ENCODE measurements at places on chromosomes 7 and 10. TPM values are rescaled to one million over a fixed set of nuclear protein-coding genes. Genes with fewer than 3 reads are reported as not detected.
A peak's percentile ranks its signal among the peaks of the same experiment; 100 is the strongest.

DNA sequence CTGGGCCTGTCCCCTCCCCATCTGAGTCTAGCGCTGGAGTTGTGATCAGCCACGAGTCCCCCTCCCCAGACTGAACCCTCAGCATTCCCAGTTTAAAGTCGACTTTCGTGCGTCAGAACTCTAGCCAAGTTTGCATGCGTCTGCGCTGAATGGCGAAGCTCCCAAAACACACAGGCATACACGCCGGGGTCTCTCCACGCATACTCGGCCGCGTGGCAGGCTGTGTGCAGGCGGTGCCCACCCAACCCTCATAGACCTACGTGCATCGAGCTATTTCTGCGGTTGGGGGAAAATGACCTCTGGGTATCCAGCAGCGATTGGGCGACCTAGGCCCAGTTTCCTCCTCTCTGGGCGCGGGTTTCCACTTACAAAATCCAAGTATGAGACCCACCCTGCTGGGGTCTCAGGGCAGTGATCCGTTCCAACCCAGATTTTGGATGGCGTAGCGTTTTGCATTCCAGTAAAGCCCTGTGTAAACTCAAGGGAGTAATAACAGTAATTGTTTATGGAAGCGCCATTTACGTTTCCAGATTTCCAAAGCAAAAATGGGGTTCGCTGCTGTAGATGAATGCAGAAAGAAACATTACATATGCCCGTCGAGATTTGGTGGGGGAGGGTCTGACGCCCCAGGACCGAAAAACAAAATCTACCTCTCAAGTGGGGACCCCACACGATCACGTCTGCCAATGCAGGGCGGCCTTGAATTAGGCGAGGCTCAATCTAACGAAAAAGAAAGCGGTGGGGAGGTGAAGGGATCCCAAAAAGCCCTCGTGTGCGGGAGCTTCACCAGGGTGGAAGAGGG is 2.0 kb upstream of the HMX3 start:
- H3K4me1 ChIP-seq = no peaks in the 10 kb centered on the region
- no peak for DNase-seq
- H3K4me3 ChIP-seq = peak overlapping the region; percentile 55
- H3K27ac ChIP-seq = no peak overlapping the region
- no peaks in the 10 kb centered on the region for H3K36me3 ChIP-seq

The KCNIP2 gene
- total RNA-seq = 2.6 TPM

The SEMA3C gene
- total RNA-seq = 1.4 TPM

DNA sequence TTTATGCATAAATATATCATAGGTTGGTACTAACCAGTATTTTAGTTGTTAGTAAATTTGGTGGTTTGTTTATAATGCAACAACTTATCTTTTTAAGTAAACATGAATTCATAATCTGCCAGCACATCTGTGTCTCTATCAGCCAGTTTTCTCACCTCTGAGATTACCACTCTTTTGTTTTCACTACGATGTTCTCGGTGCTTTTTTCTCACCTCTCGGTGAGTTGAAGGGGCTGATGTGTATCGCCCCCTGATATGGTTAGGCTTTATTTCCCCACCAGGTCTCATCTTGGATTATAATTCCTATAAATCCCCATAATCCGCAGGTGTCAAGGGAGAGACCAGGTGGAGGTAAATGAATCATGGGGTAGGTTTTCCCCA is 114.1 kb downstream of the CAMK1D start:
- H3K27me3 ChIP-seq = no peaks in the 10 kb centered on the region
- no peak overlapping the region for H3K27ac ChIP-seq
- H3K36me3 ChIP-seq = no peaks in the 10 kb centered on the region
- H3K4me1 ChIP-seq = no peaks in the 10 kb centered on the region
- H3K4me3 ChIP-seq = no peak overlapping the region
- no peak for DNase-seq

GRCh38 chr7:136726460-136726859 is 142.0 kb upstream of the CHRM2 start:
- no peak overlapping the region for H3K27ac ChIP-seq
- H3K4me1 ChIP-seq = no peaks in the 10 kb centered on the region
- no peaks in the 10 kb centered on the region for H3K36me3 ChIP-seq
- H3K4me3 ChIP-seq = no peak overlapping the region
- no peak for DNase-seq

The SMKR1 gene
- total RNA-seq = 0.35 TPM

The CISD1 gene
- 42.0 TPM for total RNA-seq

The TMEM178B gene
- total RNA-seq = 11.3 TPM

The RSBN1L gene
- 20.7 TPM for total RNA-seq

DNA sequence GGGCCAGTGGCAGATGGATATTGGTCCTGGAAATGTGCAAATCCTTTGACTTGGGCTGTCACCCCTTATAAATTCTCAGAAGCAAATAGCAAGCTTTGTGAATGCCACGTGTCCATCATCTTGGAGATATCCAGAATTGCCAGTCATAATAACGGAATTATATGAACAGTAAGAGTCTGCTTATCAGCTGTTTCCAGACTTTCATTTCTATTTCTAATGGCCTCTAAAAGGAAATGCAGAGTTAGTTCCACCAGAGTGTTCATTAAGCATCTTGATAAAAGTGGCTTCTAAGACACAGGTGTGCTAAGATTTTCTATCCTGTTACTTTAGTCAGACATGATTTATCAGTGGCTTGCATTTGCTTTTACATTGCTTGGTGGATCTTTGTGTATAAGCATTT is 87.4 kb downstream of the RAMP3 start:
- no peak for DNase-seq
- no peaks in the 10 kb centered on the region for H3K27me3 ChIP-seq
- no peaks in the 10 kb centered on the region for H3K36me3 ChIP-seq

DNA sequence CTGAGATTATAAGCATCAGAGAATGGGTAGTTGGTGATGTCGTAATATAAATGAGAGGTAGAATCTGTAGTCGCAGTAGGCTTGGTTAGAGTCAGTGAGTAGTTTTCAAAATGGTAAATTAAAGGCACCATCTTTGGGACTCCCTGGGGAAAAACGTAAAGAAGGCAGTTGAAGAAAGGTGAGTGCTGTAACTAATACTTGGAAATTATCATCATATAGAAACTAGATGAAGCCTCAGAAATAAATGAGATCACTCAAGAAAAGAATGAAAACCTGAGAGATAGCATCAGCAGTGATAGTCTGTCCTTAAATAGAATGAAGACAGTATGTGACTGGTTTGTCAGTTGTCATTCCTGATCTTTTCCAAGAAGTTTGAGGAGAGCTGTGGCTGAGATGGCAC is 23.8 kb downstream of the PALS2 start:
- no peaks in the 10 kb centered on the region for H3K27me3 ChIP-seq
- H3K4me1 ChIP-seq = peaks cover 3% of the 10 kb centered on the region
- no peak overlapping the region for H3K4me3 ChIP-seq
- H3K27ac ChIP-seq = no peak overlapping the region

GRCh38 chr7:898855-899681 is 22.7 kb downstream of the GET4 start:
- no peak overlapping the region for H3K27ac ChIP-seq
- no peak overlapping the region for H3K4me3 ChIP-seq
- peaks cover 26% of the 10 kb centered on the region for H3K36me3 ChIP-seq
- H3K4me1 ChIP-seq = no peaks in the 10 kb centered on the region

DNA sequence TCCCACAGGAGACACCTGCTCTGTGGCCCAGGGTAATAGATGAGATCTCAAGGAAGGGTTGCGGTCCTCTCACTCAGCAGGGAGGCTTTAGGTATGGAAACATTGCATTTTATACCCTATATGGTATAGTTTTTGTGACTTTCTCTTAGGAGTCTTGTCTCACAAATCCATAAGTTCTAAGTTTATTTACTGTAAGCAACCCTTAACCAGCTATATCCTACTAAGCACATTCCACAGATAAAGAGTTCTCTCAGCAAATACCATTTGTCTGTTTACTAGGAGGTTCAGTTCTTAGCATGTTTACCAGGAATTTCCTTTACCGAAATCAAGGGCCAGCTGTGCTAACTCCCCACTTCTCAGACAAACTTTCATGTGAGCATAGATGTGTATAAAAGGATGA is 66.9 kb downstream of the ANLN start:
- H3K4me3 ChIP-seq = no peak overlapping the region
- no peak for DNase-seq
- peaks cover 12% of the 10 kb centered on the region for H3K36me3 ChIP-seq
- H3K4me1 ChIP-seq = no peaks in the 10 kb centered on the region
- H3K27me3 ChIP-seq = no peaks in the 10 kb centered on the region

GRCh38 chr10:59138052-59138451 is 38.4 kb upstream of the PHYHIPL start:
- H3K27ac ChIP-seq = no peak overlapping the region
- no peaks in the 10 kb centered on the region for H3K36me3 ChIP-seq
- no peaks in the 10 kb centered on the region for H3K4me1 ChIP-seq
- no peaks in the 10 kb centered on the region for H3K27me3 ChIP-seq
- DNase-seq = peak; percentile 26

GRCh38 chr10:127047878-127048238 is 142.6 kb downstream of the DOCK1 start:
- H3K27me3 ChIP-seq = no peaks in the 10 kb centered on the region
- no peak overlapping the region for H3K4me3 ChIP-seq
- H3K4me1 ChIP-seq = no peaks in the 10 kb centered on the region
- no peak overlapping the region for H3K27ac ChIP-seq
- DNase-seq = no peak

DNA sequence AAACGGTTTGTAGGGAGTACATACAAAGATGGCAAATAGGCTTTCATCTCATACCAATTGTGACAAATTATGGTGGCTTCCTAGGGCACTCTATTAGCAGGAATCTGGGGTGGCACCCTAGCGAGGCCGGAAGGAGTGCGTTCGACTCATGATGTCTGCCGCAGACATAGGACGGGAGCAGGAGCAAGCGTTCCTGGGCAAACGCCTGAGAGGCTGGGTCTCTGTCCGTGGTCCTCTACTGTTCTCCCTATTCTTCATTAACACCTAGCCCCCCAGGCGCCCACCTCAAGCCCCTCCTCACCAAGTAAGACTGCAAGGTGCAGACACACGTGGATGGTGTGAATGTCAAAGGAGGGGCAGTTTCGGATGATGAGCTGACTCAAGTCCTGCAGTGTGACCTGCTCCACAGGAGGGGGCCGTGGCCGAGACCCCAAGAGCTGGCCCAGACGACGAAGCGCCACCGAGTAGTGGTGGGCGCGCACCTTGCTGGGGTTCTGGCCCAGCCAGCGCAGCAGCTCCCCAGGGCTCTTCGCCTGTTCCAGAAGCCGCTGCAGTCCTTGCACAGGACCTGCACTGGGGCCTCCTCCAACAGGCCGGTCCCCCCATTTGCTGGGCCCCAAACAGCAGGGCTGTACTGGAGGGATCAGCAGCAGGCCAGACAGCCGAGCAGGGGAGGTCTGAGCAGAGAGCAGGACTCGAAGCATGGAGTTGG is 1.3 kb downstream of the FASTK start:
- H3K36me3 ChIP-seq = peaks cover 22% of the 10 kb centered on the region
- H3K27me3 ChIP-seq = no peaks in the 10 kb centered on the region
- H3K27ac ChIP-seq = no peak overlapping the region
- no peaks in the 10 kb centered on the region for H3K4me1 ChIP-seq
- no peak for DNase-seq

- no peak overlapping the region for H3K27ac ChIP-seq
- H3K27me3 ChIP-seq = no peaks in the 10 kb centered on the region
- peaks cover 4% of the 10 kb centered on the region for H3K4me1 ChIP-seq
- DNase-seq = no peak
- H3K4me3 ChIP-seq = no peak overlapping the region
These were observed 35.4 kb downstream of the JMJD1C start for GRCh38 chr10:63430091-63430998.

The SNX10 gene
- 9.6 TPM for total RNA-seq

DNA sequence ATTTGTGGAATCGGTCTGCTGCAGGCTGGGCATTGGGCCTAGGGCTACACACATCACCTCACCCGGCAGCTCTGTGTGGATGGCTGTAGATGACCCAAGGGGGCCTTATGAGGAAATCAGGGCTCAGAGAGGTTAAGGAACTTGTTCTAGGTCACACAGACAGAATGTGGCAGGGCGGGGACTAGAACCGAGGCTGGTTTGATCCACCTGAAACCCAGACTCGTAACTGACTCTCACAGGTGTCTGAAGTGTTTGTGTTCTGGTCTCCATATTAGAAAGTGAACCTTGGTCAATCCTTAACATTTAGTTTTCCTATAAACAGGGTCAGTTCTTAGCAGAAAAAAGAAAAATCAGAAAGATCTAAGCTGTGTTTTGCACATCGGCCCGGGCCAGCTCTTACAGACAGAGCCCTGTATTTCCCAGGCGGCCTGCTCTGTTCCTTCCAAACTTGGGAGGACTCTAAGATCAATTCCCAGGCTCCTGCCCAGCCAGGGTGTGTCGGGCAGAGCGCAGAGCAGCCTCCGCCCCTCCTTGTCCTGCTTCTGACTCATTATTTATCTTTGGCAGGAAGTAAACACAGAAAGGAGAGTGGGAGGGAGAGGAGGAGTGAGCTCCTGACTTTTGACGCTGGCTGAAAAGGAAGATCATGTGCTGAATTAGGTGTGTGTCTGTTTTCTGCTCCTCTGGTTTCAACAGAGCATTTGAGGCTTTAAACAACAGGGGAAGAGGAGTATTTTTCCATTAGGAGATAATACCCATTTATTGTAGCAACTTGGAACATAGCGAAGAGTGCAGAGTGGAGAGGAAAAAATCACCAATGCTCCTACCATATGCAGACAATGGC is 74.1 kb downstream of the TACC2 start:
- peak; percentile 83 for DNase-seq
- H3K27ac ChIP-seq = no peak overlapping the region
- H3K36me3 ChIP-seq = no peaks in the 10 kb centered on the region
- no peak overlapping the region for H3K4me3 ChIP-seq

The HECTD2 gene
- total RNA-seq = 10.9 TPM

GRCh38 chr7:731440-732085 is 4.5 kb upstream of the PRKAR1B start:
- H3K36me3 ChIP-seq = peaks cover 15% of the 10 kb centered on the region
- no peak overlapping the region for H3K27ac ChIP-seq
- H3K4me3 ChIP-seq = no peak overlapping the region
- DNase-seq = no peak
- H3K4me1 ChIP-seq = no peaks in the 10 kb centered on the region

DNA sequence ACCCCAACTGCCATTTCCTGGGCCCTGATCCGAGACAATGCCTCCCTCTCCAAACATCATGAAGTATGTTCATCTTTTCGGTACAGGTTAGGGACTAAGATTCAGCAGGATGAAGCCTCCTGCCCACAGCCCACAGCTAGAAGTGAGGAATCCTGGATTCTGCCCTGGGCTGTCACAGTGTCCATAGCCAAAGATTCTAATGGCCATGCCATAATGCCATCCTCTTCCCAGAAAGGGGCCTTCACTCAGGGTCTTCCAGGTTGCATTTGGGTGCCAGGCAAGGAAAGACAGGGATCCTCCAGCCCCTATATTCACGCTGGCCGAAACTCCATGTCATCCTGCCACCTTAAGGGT is 15.7 kb upstream of the ZMIZ1 start:
- peaks cover 10% of the 10 kb centered on the region for H3K4me1 ChIP-seq
- DNase-seq = no peak
- no peak overlapping the region for H3K27ac ChIP-seq
- no peaks in the 10 kb centered on the region for H3K27me3 ChIP-seq
- no peak overlapping the region for H3K4me3 ChIP-seq
- H3K36me3 ChIP-seq = no peaks in the 10 kb centered on the region

The LLCFC1 gene
- not detected for total RNA-seq

- no peak overlapping the region for H3K4me3 ChIP-seq
- no peaks in the 10 kb centered on the region for H3K27me3 ChIP-seq
- no peaks in the 10 kb centered on the region for H3K4me1 ChIP-seq
- H3K36me3 ChIP-seq = no peaks in the 10 kb centered on the region
- peak; percentile 92 for DNase-seq
These were observed 285.1 kb downstream of the CCSER2 start for GRCh38 chr10:84613336-84614021.

Data from H9 (cell line).